Small intestine (tissue), 16 donors: ENCODE measurements at places on chromosomes 13 and 19. TPM values are rescaled to one million over a fixed set of nuclear protein-coding genes. Genes with fewer than 3 reads are reported as not detected.

GRCh38 chr13:52651897-52652195 lies 790 bp upstream of the SUGT1 start:
- peak overlapping the region; percentile 96 for H3K27ac ChIP-seq
- peaks cover 5% of the 10 kb centered on the region for H3K4me1 ChIP-seq
- H3K27me3 ChIP-seq, result no peaks in the 10 kb centered on the region
- DNase-seq, result no peak

Gene SULT2A1
- polyA plus RNA-seq, result 275 TPM

GRCh38 chr19:49403404-49404187 lies 15.5 kb downstream of the KASH5 start:
- no peaks in the 10 kb centered on the region for H3K4me1 ChIP-seq
- H3K27ac ChIP-seq, result no peak overlapping the region
- H3K27me3 ChIP-seq, result peaks cover 6% of the 10 kb centered on the region
- no peak overlapping the region for H3K4me3 ChIP-seq
- no peak for DNase-seq

- H3K27ac ChIP-seq, result peak overlapping the region; percentile 25
- DNase-seq, result no peak
- no peaks in the 10 kb centered on the region for H3K36me3 ChIP-seq
- H3K4me1 ChIP-seq, result peaks cover 9% of the 10 kb centered on the region
These were observed 187.2 kb downstream of the DCT start for GRCh38 chr13:94292323-94292640.

Gene RAB20
- 63.0 TPM for polyA plus RNA-seq

- H3K27me3 ChIP-seq, result no peaks in the 10 kb centered on the region
- H3K27ac ChIP-seq, result no peak overlapping the region
- no peaks in the 10 kb centered on the region for H3K36me3 ChIP-seq
- H3K4me1 ChIP-seq, result peaks cover 7% of the 10 kb centered on the region
These were observed 5.3 kb downstream of the POLR2E start for GRCh38 chr19:1089891-1090290.

- no peak for DNase-seq
- no peak overlapping the region for H3K4me3 ChIP-seq
- no peak overlapping the region for H3K27ac ChIP-seq
These were observed 34.0 kb downstream of the KLF5 start for GRCh38 chr13:73092829-73093228.

Gene MYO16
- 0.21 TPM for polyA plus RNA-seq

DNA sequence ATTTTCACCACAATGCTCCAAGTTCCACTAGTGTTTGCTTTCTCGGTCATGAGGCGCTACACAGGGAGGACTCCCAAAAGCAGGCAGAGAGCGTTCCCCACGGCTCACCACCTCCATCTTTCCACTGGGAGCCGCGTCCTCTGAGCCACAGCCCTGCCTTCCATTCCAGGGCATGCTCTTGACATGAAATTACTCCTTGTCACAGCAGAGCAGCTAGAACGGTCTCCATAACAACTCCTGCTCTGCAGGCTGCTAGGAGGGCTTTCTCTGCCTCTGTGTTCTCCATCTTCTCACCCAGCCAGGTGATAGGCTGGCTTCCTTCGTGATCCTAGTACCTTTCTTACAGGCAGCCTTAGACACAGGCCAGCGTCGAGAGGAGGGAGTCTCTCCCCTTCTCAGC lies 171.8 kb upstream of the UBL3 start:
- no peak for DNase-seq
- no peak overlapping the region for H3K4me3 ChIP-seq
- H3K27me3 ChIP-seq, result no peaks in the 10 kb centered on the region
- no peak overlapping the region for H3K27ac ChIP-seq

Gene ZNF850
- 0.27 TPM for polyA plus RNA-seq

DNA sequence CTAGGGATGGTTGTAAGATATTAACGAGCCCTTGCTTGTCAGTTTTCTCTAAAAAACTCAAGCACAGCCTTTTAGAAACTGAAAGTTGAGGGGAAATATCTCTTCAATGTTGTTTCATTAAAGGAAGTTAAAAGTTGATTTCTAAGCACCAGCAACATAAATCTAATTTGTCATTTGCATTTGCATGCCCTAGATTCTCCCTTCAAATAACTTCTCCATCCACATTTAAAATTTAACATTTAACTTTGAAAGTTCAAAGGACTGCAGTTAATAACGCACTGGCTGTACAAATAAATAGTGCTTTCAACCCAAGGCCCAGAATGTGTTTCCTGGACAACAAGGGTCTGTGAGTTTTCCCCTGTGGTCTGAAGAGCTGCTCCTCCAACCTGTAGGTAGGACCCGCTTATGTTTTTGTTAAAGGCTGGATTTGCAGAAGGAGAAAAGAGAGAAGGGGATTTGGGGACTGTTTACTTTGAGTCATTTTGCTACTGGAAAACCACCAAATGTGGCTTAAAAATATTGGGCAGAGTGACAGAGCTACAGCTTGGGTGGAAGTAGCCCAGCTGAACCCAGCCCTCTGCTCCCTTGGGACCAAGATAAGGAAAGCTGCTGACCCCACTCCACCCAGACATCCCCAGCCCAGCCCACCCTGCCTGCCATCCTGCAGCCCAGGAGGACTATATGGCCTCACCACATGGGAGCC lies 39.8 kb downstream of the TNFRSF19 start:
- H3K4me1 ChIP-seq, result no peaks in the 10 kb centered on the region
- no peak overlapping the region for H3K4me3 ChIP-seq
- H3K36me3 ChIP-seq, result no peaks in the 10 kb centered on the region
- DNase-seq, result no peak

Gene PDE4C
- 0.52 TPM for polyA plus RNA-seq

- no peak for DNase-seq
- no peaks in the 10 kb centered on the region for H3K27me3 ChIP-seq
- no peak overlapping the region for H3K4me3 ChIP-seq
These were observed 1132.4 kb downstream of the EFNB2 start for GRCh38 chr13:105403086-105403485.

DNA sequence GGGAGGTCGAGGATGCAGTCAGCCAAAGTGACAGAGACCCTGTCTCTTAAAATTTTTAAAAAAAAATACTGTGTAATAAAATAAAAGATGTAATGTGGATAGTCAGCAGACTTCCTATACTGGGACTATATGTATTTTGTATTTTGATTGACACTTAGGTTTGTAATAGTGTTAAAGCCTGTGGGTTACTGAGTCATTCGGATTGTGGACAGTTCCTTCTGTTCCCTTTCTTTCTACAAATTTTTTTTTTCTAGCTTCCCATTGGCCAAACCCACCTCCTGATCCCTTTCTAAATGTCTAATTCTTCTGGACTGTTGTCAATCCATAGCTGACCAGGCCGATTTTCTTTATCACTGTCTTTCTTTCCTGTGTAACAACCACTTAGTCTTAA lies 108.0 kb downstream of the DNAJC3 start:
- no peak overlapping the region for H3K4me3 ChIP-seq
- no peaks in the 10 kb centered on the region for H3K27me3 ChIP-seq
- H3K4me1 ChIP-seq, result no peaks in the 10 kb centered on the region
- H3K36me3 ChIP-seq, result peaks cover 31% of the 10 kb centered on the region
- DNase-seq, result no peak

DNA sequence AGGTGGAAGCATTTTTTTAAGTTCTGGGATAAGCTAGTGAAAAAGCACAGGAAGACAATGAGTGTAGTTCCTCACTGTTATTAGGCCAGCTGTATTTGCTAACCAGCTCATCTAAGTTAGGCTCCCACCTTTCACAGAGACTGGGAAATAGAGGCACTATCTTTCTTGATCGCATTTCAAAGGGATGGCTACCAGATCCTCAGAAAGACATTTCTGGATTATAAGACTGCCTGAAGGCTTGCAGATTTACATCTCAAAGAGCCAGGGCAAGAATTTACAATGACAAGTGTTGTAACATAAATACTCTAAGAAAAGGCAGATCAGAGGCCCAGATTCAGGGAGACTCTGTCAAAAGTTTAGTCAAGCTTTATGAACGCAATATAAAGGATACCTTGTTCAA lies 1005.5 kb downstream of the PCDH9 start:
- no peak for DNase-seq
- H3K27me3 ChIP-seq, result no peaks in the 10 kb centered on the region
- no peaks in the 10 kb centered on the region for H3K4me1 ChIP-seq
- no peak overlapping the region for H3K27ac ChIP-seq
- H3K4me3 ChIP-seq, result no peak overlapping the region
- H3K36me3 ChIP-seq, result no peaks in the 10 kb centered on the region

Gene RNASEH2A
- 7.0 TPM for polyA plus RNA-seq

DNA sequence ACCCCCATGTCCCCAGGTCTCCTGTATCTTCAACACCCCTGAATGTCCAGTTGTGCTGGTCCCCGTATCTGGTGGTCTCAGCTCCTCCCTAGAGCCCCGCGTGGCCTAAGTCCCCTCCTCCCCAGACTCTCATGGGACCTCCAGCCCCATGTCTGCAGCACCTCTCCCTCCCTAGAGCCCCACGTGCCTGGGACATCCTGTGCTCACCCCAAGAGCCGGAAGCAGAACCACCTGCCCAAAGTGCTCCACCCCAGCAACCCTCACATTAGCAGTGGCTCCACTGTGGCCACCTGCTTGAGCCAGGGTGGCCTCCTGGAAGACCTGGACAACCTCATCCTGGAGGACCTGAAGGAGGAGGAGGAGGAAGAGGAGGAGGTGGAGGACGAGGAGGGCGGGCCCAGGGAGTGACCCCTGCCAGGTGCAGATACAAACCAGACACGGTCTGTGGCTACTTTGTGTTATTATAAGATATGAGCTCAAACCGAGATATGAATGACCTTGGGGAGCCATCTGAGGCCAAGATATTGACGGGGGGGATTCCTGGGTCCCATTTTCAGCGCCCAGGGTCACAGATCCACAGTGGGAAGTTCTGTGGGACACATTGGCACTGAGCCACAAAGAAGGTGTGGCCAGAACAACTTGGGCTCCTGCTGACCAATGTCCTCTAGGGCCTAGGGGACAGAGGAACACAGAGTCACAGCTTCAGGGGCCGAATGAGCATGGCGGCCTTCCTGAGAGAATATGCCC lies 6.0 kb downstream of the SHFL start:
- H3K4me3 ChIP-seq, result no peak overlapping the region
- peaks cover 9% of the 10 kb centered on the region for H3K36me3 ChIP-seq
- no peaks in the 10 kb centered on the region for H3K27me3 ChIP-seq
- H3K4me1 ChIP-seq, result peaks cover 3% of the 10 kb centered on the region
- no peak overlapping the region for H3K27ac ChIP-seq
- no peak for DNase-seq

DNA sequence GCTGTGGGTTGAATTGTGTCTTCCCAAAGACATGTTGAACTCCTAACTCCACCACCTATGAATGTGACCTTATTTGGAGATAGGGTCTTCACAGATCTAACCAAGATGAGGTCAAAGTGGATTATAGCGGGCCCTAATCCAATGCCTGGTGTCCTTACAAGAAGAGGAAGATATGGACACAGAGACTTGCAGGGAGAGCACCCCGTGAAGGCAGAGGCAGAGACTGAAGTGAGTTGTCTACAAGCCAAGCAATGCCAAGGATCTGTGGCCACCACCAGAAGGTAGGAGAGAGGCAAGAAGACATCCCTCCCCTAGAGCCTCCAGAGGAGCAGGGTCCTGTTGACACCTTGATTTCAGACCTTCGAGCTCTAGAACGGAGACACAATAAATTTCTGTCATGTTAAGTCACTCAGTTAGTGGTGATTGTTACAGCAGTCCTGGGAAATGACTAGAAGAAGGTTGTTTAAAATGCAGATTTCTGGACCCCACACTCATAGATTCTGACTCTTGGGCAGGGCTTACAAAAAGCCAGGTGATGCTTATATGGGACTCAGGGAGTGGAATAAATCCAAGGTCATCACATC lies 70.6 kb downstream of the FGF9 start:
- no peaks in the 10 kb centered on the region for H3K4me1 ChIP-seq
- peak; percentile 67 for DNase-seq
- H3K36me3 ChIP-seq, result no peaks in the 10 kb centered on the region
- no peaks in the 10 kb centered on the region for H3K27me3 ChIP-seq
- H3K4me3 ChIP-seq, result no peak overlapping the region

DNA sequence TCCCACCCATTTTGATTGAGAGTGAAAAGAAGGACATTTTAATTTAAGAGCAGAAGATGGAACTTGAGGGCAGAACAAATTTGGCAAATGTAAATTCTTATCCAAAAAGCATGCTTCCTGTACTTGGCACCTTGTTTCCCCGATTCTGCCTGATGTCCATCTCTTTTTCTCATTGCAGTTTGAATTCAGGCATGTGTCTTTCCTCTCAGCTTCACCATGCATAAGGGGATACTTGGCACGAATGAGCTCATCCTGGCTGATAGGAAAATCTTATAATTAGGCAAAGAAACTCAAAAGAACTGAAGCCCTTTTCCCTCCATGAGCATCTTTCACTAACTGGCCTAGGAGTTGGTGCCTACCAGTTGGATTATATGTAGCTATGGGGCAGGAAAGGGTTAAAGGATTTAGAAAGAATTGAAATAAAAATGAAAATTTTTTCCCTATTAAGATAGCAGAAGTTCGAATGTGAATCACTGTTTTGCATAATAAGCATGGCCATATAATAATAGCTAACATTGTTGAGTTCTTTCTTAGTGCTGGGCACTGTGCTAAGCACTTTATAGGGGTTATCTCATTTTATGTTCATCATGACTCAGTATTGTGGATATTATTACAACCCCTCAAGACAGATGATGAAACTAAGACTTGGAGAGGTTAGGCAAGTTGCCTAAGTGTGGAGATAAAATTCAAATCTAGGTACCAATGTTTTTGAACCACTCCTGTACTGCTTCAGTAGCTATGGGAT lies 386.6 kb downstream of the KCNRG start:
- H3K4me1 ChIP-seq, result no peaks in the 10 kb centered on the region
- no peaks in the 10 kb centered on the region for H3K27me3 ChIP-seq
- DNase-seq, result no peak
- no peaks in the 10 kb centered on the region for H3K36me3 ChIP-seq

Gene FBXO46
- 5.4 TPM for polyA plus RNA-seq

GRCh38 chr19:869245-870177 lies 10.0 kb downstream of the CFD start:
- H3K4me3 ChIP-seq, result no peak overlapping the region
- no peaks in the 10 kb centered on the region for H3K4me1 ChIP-seq
- no peaks in the 10 kb centered on the region for H3K36me3 ChIP-seq
- H3K27ac ChIP-seq, result no peak overlapping the region
- no peaks in the 10 kb centered on the region for H3K27me3 ChIP-seq
- DNase-seq, result no peak

DNA sequence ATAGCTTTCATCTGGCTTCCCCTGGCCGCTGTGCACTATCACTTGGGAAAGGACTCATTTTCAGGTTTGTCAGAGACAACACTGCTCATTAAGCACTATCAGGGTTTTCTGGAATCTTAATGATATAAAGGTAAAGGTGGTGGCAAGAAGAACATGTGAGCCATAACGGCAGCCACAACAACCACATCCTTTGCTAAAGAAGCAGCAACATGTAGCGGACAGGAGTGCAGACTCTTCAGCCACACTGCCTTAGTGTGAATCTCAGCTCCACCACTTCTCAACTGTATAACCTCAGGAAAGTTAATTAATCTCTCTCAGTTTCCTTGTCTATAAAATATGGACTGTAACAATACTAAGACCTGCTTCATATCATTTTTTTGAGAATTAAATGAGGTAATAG lies 24.1 kb upstream of the MIR17HG start:
- no peak overlapping the region for H3K4me3 ChIP-seq
- no peak for DNase-seq
- no peaks in the 10 kb centered on the region for H3K27me3 ChIP-seq
- no peaks in the 10 kb centered on the region for H3K36me3 ChIP-seq
